Sigmoid colon (tissue), 7 donors: ENCODE measurements at places on chromosomes 7 and 10.

DNA sequence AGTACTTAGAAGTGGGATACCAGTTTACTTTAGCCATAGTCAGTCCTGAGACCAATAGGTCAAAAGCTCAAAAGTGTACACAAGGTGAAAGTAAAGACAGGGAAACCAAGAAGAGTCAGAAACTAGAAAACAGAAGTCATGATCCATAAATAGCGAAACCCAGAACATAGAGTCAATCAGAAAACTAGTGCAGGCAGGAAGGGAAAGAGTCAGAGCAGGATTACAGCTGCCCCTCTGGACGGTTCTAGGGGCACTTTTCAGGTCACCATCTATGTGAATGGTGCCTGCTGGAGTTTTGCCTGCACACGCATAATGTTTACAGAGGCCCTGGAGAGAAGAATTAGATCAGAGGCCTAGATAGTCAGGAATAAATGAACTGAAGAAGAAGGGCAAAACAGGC, 22.4 kb upstream of the DMTF1 start:
- no peak overlapping the region for H3K27ac ChIP-seq
- DNase-seq = no peak
- H3K4me3 ChIP-seq = no peak overlapping the region
- no peaks in the 10 kb centered on the region for H3K27me3 ChIP-seq
- no peaks in the 10 kb centered on the region for H3K36me3 ChIP-seq
- H3K4me1 ChIP-seq = no peaks in the 10 kb centered on the region

DNA sequence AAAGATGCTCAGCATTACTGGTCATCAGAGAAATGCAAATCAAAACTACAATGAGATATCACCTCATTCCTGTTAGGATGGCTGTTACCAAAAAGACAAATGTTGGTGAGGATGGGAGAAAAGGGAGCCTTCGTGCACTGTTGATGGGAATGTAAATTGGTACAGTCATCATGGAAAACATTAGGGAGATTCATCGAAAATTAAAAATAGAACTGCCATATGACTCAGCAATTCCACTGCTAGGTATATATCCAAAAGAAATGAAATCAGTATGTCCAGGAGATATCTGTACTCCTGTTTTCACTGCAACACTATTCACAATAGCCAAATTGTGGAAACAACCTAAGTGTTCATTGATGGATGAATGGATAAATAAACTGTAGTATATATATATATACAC, 228.1 kb downstream of the ACTR3B start:
- H3K36me3 ChIP-seq = no peaks in the 10 kb centered on the region
- DNase-seq = no peak
- no peak overlapping the region for H3K27ac ChIP-seq
- no peaks in the 10 kb centered on the region for H3K27me3 ChIP-seq

DNA sequence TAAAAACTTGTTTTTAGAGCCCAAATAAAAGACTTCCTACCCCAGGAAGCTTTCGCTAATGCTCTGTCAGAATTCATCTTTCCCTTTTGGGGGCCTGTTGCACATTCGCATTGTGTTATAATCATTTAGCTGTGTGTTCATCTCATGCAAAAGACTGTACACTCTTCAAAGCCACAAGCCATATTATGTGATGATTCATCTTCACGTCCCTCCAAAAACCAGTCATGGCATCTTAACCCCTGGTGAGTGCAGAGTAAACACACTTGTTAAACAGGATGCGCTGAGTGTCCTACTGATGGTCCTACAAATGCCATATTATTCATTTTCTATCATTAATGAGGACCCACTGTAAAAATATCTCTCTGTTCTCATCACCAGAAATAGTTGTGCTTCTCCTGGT, 235.4 kb downstream of the KIAA1217 start:
- no peaks in the 10 kb centered on the region for H3K4me1 ChIP-seq
- no peaks in the 10 kb centered on the region for H3K27me3 ChIP-seq

- no peaks in the 10 kb centered on the region for H3K36me3 ChIP-seq
- no peak for DNase-seq
- H3K27me3 ChIP-seq = no peaks in the 10 kb centered on the region
- H3K27ac ChIP-seq = no peak overlapping the region
Observed at GRCh38 chr10:44760513-44760912, 150.6 kb upstream of the TMEM72 start.

DNA sequence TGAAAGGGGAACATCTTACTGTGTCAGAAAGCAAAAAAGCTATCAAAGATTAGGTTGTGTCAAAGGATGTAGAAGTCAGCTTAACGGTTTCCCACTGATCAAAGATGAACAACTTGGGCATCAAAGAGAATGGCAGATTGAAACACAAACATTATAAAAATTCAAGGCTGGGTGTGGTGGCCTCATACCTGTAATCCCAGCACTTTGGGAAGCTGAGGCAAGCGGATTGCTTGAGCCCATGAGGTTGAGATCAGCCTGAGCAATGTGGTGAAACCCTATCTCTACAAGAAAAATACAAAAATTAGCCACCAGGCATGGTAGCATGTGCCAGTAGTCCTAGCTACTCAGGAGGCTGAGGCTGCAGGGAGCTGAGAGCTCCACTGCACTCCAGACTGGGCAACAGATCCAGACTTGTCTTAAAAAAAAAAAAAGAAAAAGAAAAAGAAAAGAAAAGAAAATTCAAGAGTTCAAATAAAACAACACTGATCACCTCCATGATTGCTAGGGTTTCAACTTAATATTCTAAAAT, 34.5 kb downstream of the RTKN2 start:
- H3K4me3 ChIP-seq = no peak overlapping the region
- no peaks in the 10 kb centered on the region for H3K27me3 ChIP-seq
- DNase-seq = no peak
- no peak overlapping the region for H3K27ac ChIP-seq
- H3K4me1 ChIP-seq = peaks cover 15% of the 10 kb centered on the region
